Central memory CD8-positive, alpha-beta T cell (primary cell): ENCODE measurements at places on chromosomes 16 and 17.
A peak's percentile ranks its signal among the peaks of the same experiment; 100 is the strongest.

DNA sequence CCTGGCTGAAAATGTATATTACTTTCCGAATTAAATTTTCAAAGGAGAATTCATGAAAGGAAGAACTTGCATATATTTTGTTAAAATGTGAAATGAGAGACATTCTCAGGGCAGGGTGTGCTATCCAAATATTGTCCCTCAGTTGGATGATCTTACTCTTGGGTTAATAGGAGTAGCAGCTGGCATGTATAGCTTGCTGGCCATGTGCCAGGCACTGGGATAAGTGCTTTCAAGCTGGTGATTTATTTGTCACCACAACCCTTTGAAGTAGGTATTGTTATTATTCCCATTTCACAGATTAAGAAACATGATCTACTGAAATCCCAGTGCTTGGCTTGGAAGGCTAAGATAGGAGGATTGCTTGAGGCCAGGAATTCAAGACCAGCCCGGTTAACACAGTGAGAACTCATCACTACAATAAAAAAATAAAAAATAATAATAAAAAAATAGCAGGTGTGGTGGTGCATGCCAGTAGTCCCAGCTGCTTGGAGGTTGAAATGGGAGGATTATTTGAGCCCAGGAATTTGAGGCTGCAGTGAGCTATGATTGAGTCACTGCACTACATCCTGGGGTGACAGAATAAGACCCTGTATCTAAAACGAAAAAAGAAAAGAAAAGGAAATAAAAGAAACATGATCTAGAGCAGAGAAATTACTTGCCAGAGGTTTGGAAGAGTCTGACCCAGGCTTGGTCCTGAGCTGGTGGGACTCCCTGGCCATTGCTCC is 11.6 kb upstream of the MPHOSPH6 start:
- H3K27me3 ChIP-seq, result peaks cover 37% of the 10 kb centered on the region
- H3K27ac ChIP-seq, result no peak overlapping the region
- H3K4me3 ChIP-seq, result no peak overlapping the region
- DNase-seq, result no peak
- H3K4me1 ChIP-seq, result no peaks in the 10 kb centered on the region
- no peaks in the 10 kb centered on the region for H3K36me3 ChIP-seq

DNA sequence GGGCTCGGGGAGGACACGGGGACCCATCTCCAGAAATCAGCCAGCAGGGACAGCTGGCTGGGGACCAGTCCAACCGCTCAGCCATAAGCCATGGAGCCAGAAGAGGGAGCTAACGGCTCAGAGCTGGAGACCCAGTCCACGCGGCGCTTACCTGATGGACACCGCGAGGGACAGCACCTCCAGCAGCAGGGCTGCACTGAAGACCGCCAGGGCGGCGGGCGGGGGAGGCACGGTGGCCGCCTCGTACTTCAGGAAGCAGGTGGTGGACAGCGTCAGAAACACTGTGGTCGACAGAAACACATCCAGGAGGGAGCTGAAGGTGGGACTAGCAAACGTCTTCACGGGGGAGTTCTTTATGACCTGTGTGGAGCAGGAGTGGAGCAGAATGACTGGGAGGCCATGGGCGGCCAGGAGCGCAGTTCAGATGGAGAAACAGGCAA is 102.6 kb upstream of the CREBBP start:
- H3K4me3 ChIP-seq, result no peak overlapping the region
- no peaks in the 10 kb centered on the region for H3K27me3 ChIP-seq
- H3K27ac ChIP-seq, result peak overlapping the region; percentile 30

DNA sequence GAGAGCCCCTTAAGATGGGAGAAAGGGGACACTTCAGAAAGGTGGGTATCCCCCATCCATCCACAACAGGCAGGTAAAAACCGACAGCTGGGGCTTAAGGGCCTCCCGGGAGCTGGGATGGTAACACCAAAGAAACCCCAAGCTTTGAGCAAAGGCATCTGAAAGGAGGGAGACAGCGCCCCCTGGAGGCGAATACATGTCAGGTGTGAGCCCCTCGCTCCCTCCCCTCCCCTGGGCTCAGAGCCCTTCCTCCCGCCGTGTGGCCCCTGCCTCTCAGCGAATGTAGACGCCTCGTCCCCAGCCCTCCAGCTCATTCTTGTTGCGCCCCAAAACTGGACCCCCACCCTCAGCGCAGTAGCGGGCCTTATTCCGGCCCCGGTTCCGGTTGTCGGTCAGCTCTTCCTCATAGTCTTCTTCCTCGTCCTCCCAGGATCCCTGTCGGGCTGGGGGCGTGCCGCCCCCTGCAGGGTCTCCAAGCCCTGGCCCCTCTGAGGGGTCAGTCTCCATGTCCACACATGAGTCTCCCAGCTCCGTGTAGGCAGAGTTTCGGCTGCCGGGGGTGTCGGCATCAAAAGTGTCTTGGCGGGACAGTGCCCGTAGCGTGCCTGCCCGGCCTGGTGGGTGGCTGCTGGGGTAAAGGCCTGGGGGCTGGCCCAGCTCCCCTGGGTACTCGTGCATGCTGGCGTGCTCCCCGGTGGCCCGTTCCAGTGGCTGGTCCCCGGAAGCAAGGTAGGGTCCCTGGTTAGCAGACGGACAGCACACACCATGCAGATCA is 9.1 kb upstream of the ARL5C start:
- no peak overlapping the region for H3K27ac ChIP-seq
- peaks cover 13% of the 10 kb centered on the region for H3K4me1 ChIP-seq
- no peaks in the 10 kb centered on the region for H3K27me3 ChIP-seq
- no peak overlapping the region for H3K4me3 ChIP-seq
- DNase-seq, result peak; percentile 71

DNA sequence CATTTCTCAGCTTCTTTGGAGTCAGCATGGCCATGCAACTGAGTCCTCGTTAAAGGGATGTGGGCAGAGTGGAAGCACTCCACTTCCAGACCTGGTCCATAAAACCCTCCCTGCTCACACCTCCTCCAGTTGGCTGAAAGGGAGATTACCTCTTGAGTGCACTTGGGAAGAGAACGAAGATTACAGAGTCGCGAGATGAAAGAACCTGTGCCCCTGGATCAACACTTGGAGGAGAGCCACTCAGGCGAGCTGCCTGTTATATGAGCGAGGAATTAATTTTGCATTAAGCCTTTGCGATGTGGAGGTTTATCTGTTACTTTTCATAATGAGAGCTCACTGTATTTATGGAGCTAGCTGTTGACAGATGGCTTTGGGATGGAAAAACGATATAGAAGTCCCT is 147.9 kb downstream of the MAF start:
- no peaks in the 10 kb centered on the region for H3K27me3 ChIP-seq
- no peak overlapping the region for H3K27ac ChIP-seq
- H3K4me1 ChIP-seq, result no peaks in the 10 kb centered on the region
- H3K36me3 ChIP-seq, result no peaks in the 10 kb centered on the region
- no peak overlapping the region for H3K4me3 ChIP-seq

DNA sequence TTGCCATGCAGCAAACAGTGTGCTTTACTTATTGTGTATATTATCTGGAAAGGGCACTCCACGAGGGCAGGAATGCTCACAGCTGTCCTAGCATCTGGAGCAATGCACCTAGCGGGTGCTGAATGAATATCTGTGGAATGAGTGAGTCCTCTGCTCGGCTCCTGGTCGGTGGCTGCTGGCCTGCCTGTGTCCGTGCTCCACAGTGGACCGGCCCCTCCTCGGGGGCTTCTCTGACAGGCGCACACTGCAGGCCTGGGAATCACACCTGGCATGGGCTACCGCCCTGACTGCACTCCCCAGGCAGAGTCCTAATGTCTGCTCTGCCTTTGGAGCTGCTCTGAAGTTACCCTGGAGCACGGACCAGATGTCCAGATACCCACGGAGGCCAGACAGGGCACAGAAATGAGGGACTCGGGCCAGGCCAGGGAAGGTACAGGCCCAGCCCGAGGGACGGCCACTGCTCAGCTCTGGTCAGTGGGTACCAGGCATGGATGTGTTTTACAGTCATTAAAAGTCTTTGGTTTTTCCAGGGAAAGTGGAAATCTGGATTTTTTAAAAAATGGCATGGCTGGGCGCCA is 21.1 kb upstream of the AKTIP start:
- H3K36me3 ChIP-seq, result peaks cover 4% of the 10 kb centered on the region
- H3K4me1 ChIP-seq, result peaks cover 18% of the 10 kb centered on the region
- no peaks in the 10 kb centered on the region for H3K27me3 ChIP-seq
- H3K4me3 ChIP-seq, result no peak overlapping the region
- no peak for DNase-seq

GRCh38 chr17:5582209-5583185 is 1.8 kb downstream of the NLRP1 start:
- H3K4me1 ChIP-seq, result peaks cover 70% of the 10 kb centered on the region
- H3K36me3 ChIP-seq, result peaks cover 51% of the 10 kb centered on the region
- DNase-seq, result no peak

GRCh38 chr16:11109566-11109965 is 146.4 kb downstream of the SOCS1 start:
- no peak overlapping the region for H3K4me3 ChIP-seq
- H3K27ac ChIP-seq, result no peak overlapping the region
- peaks cover 29% of the 10 kb centered on the region for H3K4me1 ChIP-seq
- H3K36me3 ChIP-seq, result peaks cover 5% of the 10 kb centered on the region

DNA sequence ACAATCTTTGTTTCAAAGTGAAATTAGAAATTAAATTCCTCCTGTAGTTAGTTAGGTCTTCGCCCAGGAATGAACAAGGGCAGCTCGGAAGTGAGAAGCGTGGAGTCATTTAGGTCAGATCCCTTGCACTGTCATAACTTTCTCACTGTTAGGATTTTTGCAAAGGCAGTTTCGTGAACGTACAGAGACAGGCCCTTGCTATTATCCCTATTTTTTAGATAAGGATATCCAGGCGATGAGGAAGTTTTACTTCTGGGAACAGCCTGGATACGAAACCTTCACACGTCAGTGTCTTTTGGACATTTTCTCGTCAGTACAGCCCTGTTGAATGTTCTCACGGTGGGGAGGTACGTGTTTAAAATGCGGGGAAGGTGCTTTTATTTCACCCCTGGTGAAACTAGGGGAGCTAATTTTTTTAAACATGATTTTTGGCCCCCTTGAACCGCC is 318 bp upstream of the RBL2 start:
- H3K4me1 ChIP-seq, result peaks cover 27% of the 10 kb centered on the region
- peaks cover 20% of the 10 kb centered on the region for H3K36me3 ChIP-seq
- H3K27me3 ChIP-seq, result no peaks in the 10 kb centered on the region

DNA sequence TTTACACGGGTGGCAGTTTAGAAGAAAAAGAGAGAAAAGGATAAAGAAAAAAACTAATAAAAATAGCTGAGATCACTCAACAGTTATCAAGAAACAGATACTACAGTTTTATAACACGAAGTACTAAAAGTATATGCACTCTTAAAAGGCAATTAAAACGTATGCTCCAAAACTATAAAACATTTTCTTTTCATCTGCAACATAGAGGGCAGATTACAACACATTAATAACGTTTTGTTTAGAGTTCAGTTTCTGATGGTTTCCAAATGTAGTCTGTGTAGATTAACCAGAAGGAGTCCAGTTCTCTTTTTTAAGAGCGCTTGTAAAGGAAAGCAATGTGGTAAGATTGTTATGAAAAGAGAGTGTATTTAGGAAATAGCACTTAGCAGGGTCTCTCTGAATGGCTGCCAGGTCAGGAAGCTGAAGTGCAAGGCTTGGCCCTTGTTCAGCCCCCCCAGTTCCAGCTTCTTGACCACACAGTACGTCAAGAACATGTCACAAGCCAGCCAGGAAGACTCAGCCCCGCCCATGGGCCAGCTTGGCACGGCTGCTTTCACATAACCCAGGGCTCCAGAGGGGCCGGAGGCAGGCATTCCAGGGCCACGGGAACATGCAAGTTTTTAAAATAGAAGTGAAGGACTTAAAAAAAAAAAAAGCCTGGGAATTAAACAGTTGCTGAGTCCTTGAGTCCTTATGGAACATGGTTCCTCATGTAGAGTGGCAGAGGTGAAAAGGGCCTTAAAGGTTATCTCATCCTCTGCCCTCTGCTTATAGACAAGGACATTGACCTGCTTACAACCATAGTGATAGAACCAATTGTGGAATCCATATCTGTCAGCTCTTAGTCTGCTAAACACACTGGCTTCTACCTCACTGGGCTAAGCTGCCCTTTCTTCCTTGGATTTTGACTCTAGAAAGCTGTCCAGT is 147.4 kb upstream of the TBX2 start:
- DNase-seq, result peak; percentile 10
- H3K36me3 ChIP-seq, result no peaks in the 10 kb centered on the region
- peak overlapping the region; percentile 32 for H3K27ac ChIP-seq

DNA sequence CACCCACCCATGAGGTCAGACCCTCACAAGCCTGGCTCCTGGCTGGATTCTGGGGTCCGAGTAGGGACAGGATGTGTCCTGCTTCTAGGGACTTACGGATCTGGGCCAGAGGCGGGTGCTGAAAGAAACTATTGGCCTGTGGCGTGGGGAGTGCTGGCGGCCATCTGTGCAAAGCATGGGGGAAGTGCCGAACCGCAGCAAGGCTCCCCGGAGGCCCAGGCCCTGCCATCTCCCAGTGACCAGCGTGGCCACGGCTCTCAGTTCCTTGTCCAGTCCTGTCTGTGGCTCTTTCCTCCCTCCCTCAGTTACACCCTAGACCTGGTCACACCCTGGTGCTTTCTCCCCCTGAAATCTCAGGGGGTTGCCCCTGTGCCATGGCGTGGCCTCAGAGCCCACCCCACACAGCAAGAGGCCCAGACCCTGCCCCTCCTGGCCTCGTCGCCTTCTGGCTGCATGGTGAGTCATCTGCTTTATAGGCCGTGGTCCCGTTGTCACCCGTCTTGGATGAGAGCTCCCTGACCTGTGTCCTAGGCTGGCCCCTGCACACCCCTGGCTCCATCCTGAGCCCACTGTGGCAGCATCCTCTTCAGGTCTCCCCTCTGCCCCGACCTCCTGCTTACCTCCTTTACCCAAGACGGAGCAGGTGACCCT is 54.5 kb downstream of the PRMT7 start:
- no peaks in the 10 kb centered on the region for H3K36me3 ChIP-seq
- H3K4me1 ChIP-seq, result peaks cover 41% of the 10 kb centered on the region
- no peak overlapping the region for H3K27ac ChIP-seq
- no peak for DNase-seq
- H3K4me3 ChIP-seq, result no peak overlapping the region
- H3K27me3 ChIP-seq, result peaks cover 8% of the 10 kb centered on the region

DNA sequence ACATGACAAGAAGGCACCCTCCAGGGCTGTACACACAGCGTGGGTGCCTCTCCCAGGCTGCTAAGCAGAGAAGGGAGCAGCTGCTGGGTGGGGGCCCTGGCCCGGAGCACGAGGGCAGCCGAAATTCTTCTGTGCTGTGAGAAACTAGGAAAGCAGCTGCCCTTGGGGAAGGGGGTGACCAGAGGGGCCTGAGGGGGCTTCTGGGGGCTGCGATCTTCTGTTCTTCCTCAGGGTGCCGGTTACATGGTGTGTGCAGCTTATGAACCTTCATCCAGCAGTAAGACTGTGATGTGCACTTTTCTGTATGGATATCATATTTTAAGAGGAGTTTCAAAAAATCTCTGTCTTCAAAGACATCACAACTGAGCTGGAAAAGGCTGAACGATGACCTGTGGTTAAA is 43.2 kb upstream of the METRNL start:
- no peak overlapping the region for H3K4me3 ChIP-seq
- DNase-seq, result no peak
- no peaks in the 10 kb centered on the region for H3K27me3 ChIP-seq

- no peak overlapping the region for H3K27ac ChIP-seq
- H3K36me3 ChIP-seq, result no peaks in the 10 kb centered on the region
- no peak for DNase-seq
- no peaks in the 10 kb centered on the region for H3K4me1 ChIP-seq
Observed at GRCh38 chr17:21495281-21495680, 119.1 kb downstream of the KCNJ12 start.
